ENCODE measurements at places on chromosomes 4 and X.
A peak's percentile ranks its signal among the peaks of the same experiment; 100 is the strongest.

DNA sequence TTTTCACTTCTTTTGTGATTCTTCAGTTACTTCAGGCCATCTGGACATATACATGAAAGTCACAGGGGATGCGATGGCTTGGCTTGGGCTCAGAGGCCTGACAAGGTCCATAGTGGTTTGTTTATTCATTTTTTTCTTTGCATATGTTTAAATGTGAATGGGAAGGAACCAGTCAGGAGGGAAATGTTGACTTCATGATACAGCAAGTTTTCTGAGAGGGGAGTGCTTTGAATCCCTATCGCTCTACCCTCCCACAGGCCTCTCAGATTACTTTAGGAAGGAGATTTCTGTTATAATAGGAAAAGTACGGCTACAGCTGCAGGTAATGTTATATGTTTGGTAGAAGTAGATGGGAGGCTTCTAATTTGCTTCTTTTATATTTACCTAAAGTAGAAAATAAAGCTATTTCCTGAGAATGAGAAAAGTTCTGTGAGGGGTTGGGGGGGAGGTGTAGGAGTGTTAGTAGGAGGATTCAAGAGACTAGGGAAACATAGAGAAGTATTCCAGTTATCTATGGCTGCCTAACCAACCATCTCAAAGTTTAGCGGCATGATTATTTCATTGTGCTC is 322.9 kb downstream of the RAPGEF2 start:
- no peak for DNase-seq

DNA sequence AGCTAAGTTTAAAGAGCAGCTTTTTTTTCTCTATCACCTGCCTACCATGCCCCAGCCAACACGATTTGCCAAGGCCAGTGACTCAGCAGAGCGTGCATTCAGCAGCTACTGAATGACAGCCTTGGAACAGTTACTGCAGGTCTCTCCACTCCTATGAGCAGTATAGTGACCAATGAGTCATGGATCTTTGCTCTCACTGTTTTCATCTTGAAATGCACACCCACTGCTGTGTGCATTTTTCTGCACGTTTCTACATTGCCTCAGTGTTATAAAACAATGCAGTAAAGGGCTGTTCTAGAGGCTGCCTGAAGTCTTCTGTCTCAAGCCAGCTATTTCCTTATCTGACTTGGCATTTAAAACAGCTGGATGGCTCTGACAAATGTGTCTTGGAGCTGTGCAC is 66.0 kb upstream of the C4orf54 start:
- peak; percentile 61 for DNase-seq

DNA sequence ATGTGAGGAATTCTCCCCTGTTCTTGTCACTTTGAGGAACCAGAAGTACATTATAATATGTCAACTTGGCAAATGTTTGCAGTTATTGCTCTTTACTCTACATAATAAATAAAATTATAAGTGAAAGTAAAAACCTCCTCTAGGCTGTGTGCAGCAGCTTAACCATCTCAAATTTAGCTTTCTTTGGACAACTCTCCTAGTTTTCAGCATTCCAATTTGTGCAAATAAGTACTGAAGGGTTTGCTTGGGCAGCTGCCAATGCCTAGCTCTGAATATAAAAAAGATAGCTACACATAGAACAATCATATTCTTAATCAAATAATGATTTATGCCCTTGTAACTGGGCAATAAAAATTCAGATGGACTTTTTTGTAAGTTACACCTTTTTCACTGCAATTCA is 82.5 kb downstream of the GASK1B start:
- DNase-seq, result no peak

- peak; percentile 69 for DNase-seq
Observed at GRCh38 chrX:6225911-6226595, 2.6 kb downstream of the NLGN4X start.

DNA sequence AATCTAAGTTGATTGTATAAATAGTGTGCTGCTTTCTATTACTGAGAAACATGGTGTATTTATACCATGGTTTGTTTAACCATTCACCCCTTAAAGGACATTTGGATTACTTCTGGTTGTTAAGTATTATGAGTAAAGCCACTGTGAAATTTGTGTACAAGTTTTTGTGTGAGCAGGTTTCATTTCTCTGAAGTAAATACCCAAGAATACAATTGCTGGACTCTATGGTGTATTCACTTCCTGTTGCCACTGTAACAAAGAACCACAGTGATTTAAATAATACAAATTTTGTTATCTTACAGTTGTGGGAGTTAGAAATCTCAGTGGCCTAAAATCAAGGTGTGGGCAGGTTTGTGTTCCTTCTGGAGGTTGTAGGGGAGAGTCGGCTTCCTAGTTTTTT is 869.6 kb downstream of the CCSER1 start:
- no peak for DNase-seq

DNA sequence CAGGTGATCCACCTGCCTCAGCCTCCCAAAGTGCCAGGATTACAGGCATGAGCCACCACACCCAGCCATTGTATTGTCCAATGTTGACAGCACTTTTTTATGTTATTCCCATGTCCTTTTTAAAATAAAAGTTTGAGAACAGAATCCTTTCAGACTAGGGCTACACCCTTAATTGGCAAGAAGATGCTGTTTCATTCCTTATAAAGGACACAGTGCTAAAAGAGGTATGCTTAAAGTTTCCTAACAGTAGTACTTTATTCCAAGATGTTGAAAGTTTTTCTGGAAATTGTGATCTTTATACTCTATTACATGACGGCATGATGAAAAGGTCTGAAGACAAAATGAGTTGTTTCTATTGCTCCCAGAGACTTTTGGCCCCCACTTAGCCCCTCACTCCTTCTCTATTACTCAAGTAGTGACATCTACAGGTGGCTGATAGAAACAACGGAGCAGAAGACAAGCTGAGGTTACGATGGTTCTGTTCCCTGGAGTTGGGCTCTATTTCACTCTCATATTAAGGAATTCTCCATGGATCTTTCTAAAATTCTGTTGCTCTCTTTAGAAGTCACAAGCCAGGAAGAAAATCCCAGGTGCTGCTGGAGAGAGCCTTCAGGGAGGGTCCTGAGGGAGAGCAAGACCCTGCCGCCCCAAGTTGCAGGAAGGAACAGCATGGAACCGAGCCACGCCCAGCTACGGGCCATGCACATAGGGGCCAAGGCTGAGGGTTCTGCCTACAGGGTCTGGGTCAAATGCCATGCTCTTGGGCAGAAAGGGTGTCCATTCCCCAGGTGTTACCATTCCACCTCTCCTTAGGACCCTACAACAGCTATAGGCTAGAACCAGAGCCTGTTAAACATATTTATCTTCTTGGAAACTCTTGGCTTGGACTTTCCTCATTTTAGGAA is 22.8 kb downstream of the RPL9 start:
- DNase-seq, result peak; percentile 50

- peak; percentile 74 for DNase-seq
Observed at GRCh38 chrX:113929004-113929403, 654.9 kb upstream of the HTR2C start.

DNA sequence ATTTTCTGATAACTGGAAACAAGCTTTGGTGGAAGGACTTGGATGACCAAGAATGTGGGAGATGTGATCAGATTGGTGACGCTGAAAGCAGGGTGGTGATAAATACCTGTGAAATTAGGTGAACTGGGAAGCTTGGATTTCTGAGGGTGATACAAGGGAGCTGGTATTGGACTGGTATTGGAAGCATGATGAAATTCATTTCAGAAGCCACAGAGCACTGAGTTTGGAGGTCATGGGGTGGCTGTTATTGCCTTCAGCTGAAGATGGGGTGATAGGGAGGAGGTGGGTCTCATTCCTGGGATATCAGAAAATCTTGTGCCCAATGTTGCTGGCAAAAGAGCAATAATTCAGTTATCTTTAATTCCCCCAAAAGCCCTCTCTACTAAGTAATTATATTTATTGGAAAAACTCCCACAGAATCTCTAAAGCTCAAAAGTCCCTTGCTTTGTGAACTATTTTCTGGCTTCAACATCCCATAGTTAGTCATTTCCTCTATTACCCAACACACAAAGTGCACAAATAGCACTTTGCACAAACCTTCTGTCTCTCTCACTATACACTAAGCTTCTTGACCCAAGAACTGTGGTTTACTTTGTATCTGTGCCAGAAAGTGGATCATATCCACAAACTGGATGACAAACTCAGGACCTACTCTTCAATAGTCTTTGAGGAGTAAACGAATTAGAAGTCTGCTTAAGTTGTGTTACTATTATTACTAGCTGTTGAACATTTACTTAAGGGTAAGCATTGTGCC is 23.1 kb upstream of the CAMK2D start:
- no peak for DNase-seq

GRCh38 chrX:103823591-103823990 is 8.5 kb downstream of the RAB9B start:
- DNase-seq, result no peak

DNA sequence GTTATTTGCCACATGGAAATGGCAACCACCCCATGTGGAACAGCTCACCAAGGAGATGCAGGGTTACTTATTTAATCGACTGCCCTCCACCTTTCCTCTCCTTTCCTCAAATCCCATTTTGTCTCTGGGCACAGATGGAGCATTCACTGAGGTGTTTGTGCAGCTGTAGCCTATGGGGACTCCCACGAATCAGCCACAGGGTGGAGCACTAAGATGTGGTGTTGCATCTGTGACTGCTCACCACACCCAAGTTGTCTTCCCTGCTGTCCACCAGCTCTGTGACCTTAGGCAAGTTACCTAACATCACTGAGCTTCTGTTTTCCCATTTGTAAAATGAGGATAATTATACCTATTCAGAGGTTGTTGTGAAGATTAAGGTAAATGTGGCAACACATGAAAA is 252.4 kb upstream of the CPEB2 start:
- no peak for DNase-seq

DNA sequence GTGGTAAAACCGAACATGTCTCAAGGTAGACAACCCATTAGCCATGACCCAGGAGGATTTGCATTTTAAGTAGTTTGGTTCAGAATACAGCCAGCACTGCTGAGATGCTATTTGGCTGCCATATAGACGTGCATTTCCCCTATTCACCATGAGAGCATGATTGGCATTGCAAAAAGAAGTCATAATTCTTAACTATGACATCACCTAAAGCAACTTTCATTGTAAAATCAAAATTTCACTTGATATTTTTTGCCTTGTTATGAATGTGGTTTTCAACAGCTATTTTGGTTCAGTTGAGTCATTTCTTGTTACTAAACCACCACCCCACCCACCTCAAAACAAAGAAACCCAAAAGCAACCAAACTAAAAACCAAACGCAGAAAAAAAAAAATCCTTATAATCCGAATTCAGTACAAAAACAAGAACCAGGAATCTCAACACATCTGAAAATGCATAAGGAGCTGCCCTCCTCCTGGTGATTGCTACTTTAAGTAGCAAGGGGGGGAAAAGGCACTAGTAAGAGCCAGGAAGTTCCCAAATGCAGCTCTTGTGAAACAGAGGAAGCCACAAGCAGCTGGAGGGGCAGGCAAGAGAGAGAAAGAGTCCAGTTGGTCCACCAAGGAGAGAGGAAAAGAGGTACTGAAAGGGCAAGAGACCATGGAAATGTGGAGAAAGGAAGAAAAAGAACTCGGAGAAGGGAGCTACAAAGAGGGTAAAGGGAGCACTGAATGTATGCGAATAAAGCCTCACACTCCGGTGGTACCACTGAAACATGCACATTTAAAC is 3.1 kb downstream of the SLITRK4 start:
- no peak for DNase-seq

GRCh38 chrX:71992711-71993110 is 82.1 kb downstream of the NHSL2 start:
- DNase-seq, result no peak

- peak; percentile 86 for DNase-seq
Observed at GRCh38 chrX:136694431-136695087, 46.6 kb downstream of the CD40LG start.

- DNase-seq, result no peak
Observed at GRCh38 chr4:12958436-12958835, 525.7 kb downstream of the RAB28 start.

DNA sequence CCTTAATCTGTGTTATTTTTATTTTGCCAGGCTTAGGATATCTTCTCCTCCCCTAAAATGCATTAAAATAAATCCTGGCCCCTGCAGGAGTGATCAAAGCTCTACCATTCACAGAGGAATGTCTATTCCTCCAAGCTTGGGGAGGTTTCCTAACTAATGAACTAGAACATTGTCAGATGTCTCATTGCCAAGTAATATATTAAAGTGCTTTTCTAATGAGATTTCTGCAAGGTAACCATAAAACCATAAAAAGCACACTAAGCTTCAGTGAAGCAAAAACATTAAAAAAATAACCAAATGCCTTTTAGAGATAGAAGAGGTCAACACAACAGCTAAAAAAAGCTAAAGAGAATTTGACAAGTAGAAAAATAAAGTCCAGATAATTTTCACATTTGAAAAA is 34.8 kb downstream of the IGFBP7 start:
- DNase-seq, result no peak

DNA sequence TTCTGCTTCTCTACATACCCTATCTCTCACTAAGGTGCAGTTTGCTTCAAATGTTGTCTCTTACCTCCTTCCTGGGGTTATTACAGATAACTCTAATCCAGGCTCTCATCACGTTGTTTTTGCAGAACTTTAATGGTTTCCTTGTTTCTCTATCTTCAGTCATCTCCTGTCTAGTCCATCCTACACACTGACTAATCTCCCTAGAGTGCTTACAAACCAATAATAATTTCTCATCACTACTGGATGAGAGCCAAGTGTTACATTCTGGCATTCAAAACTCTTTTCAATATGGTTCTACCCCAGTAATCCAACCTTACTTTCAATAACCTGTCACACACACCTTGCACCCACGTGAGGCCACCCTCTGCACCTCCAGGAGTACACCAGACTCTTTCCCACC is 86.1 kb downstream of the SYNPO2 start:
- no peak for DNase-seq

DNA sequence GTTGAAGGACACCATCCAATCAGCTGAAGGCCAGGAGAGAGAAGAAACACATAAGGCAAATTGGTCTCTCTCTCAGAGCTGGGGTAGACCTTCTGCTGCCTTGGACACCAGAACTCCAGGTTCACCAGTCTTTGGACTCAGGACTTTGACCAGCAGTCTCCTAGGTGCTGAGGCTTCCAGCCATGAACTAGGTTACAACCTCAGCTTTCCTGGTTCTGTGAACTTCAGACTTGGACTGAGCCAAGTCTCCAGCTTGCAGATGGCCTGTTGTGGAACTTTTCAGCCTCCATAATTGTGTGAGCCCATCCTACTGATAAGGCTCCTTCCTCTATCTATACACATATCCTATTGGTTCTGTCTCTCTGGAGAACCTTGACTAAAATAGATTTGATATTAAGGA is 20.6 kb upstream of the BBS12 start:
- DNase-seq, result no peak

DNA sequence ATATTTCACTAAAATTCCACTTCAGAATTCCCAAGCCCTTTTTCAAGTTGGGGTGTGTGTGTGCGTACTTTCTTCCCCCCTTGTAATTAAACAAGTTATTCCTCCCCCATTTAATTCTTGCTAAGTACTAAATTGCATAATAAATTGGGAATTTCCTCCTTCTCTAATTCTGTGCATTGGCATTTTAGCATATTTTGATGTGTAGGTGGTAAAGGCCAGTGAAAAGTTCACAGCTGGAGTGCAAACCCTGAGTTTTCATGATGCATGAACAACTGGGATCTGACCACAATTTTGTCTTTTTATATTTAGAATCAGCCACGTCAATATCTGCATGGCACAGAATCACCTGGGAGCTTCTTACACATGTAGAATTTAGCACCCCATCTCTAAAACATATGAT is 18.5 kb downstream of the ANXA3 start:
- DNase-seq, result no peak

All from Karpas-422 (cell line).